Lung (tissue), 17 donors: ENCODE measurements at places on chromosomes 13 and 19. TPM values are rescaled to one million over a fixed set of nuclear protein-coding genes. Genes with fewer than 3 reads are reported as not detected.

The OR4F17 gene
- total RNA-seq, result not detected

The GARRE1 gene
- 69.0 TPM for total RNA-seq

The BST2 gene
- 49.8 TPM for total RNA-seq

The TRAPPC2B gene
- 15.1 TPM for total RNA-seq

The PSPN gene
- 1.5 TPM for total RNA-seq

The FFAR2 gene
- 6.2 TPM for total RNA-seq

The KASH5 gene
- 2.9 TPM for total RNA-seq

The DIS3 gene
- total RNA-seq, result 40.4 TPM

The GZMM gene
- total RNA-seq, result 0.74 TPM

The SELENOV gene
- total RNA-seq, result not detected

The CYP2F1 gene
- 16.4 TPM for total RNA-seq

The DCAF15 gene
- total RNA-seq, result 37.9 TPM

The GRIN2D gene
- total RNA-seq, result 1.0 TPM

The EFNB2 gene
- total RNA-seq, result 38.3 TPM

The ZNF835 gene
- 3.2 TPM for total RNA-seq

The CLDND2 gene
- total RNA-seq, result not detected

The PALM gene
- total RNA-seq, result 33.5 TPM

The IL4I1 gene
- total RNA-seq, result 3.7 TPM

The CCDC194 gene
- total RNA-seq, result 0.74 TPM

The ZNF547 gene
- total RNA-seq, result 4.2 TPM

The THSD8 gene
- 1.8 TPM for total RNA-seq

The CEACAM3 gene
- total RNA-seq, result 4.3 TPM

The RASGRP4 gene
- 4.5 TPM for total RNA-seq

The SPTBN4 gene
- total RNA-seq, result 0.68 TPM

The ZNF793 gene
- 15.8 TPM for total RNA-seq

The UGGT2 gene
- total RNA-seq, result 24.3 TPM

The C19orf38 gene
- total RNA-seq, result 9.0 TPM

The PCDH20 gene
- 22.0 TPM for total RNA-seq

The VSTM2B gene
- not detected for total RNA-seq

The CCDC9 gene
- total RNA-seq, result 44.5 TPM

The MEIOSIN gene
- total RNA-seq, result not detected

The IGFL3 gene
- not detected for total RNA-seq

The MAST1 gene
- total RNA-seq, result 0.88 TPM

The LAIR1 gene
- total RNA-seq, result 123 TPM

The PRR36 gene
- total RNA-seq, result 1.3 TPM

The HSPB6 gene
- 13.2 TPM for total RNA-seq

The UCHL3 gene
- 10.3 TPM for total RNA-seq

The ERICH6B gene
- not detected for total RNA-seq

The FARP1 gene
- 76.3 TPM for total RNA-seq

The STARD13 gene
- 91.6 TPM for total RNA-seq

The OR7A5 gene
- not detected for total RNA-seq

The ARRDC5 gene
- total RNA-seq, result 0.54 TPM

The CIC gene
- total RNA-seq, result 31.2 TPM
